Left lung (tissue), 14 donors: ENCODE measurements at places on chromosomes 6 and 20. TPM values are rescaled to one million over a fixed set of nuclear protein-coding genes. Genes with fewer than 3 reads are reported as not detected.

KHDRBS2 gene
- polyA plus RNA-seq = 12.9 TPM

SPTLC3 gene
- 10.8 TPM for polyA plus RNA-seq

GCNT2 gene
- polyA plus RNA-seq = 18.3 TPM

C6orf52 gene
- 2.9 TPM for polyA plus RNA-seq

GRCh38 chr6:148625609-148626008 lies 121.2 kb upstream of the UST start:
- no peak overlapping the region for H3K4me3 ChIP-seq
- peaks cover 12% of the 10 kb centered on the region for H3K4me1 ChIP-seq
- H3K27ac ChIP-seq = no peak overlapping the region
- H3K36me3 ChIP-seq = no peaks in the 10 kb centered on the region

DNA sequence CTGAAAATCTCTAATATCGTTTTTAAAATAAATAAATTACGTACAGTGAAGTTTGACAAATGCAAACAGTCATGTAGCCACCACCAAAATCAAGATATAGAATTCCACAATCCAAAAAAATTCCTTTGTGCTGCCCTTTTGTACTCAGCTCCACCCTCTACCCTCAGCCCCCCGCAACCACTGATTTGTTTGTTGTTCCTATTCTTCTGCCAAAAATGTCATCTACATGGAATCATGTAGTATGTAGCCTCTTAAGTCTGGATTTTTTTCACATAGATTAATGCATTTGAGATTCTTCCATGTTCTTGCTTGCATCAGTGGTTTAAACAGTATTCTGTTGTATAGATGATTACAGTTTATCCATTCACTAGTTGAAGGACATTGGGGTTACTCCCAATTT lies 8.5 kb upstream of the REPS1 start:
- H3K27me3 ChIP-seq = no peaks in the 10 kb centered on the region
- no peaks in the 10 kb centered on the region for H3K4me1 ChIP-seq
- no peak overlapping the region for H3K27ac ChIP-seq
- H3K4me3 ChIP-seq = no peak overlapping the region
- DNase-seq = no peak

- no peak overlapping the region for H3K27ac ChIP-seq
- no peaks in the 10 kb centered on the region for H3K27me3 ChIP-seq
- H3K4me3 ChIP-seq = no peak overlapping the region
Measured at GRCh38 chr20:51494241-51495110, 48.0 kb downstream of the NFATC2 start.

DNA sequence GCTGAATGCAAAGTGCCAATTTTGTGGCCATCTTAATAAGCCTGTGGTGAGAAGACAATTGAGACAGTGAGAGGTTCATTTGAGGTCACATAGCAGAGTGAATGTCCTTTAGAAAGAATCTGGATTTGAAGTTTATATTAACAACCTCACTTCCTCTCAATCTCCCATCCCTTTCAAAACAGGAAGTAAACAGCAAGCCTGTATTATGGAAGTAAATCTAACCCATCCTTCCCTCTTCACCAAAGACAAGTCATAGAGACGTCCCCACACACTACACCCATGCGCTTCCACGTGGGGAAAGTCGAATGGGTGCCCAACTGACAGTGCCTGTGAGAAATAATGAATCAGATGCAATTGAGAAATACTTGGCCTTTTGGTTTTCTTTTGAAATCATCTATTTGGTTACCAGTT lies 28.8 kb upstream of the CCND3 start:
- no peaks in the 10 kb centered on the region for H3K36me3 ChIP-seq
- peaks cover 41% of the 10 kb centered on the region for H3K4me1 ChIP-seq
- no peak for DNase-seq
- H3K27ac ChIP-seq = peak overlapping the region; percentile 20

GRCh38 chr6:158040051-158040803 lies 58.6 kb downstream of the SYNJ2 start:
- no peaks in the 10 kb centered on the region for H3K27me3 ChIP-seq
- no peak for DNase-seq
- no peak overlapping the region for H3K4me3 ChIP-seq
- no peaks in the 10 kb centered on the region for H3K36me3 ChIP-seq
- no peaks in the 10 kb centered on the region for H3K4me1 ChIP-seq

DNA sequence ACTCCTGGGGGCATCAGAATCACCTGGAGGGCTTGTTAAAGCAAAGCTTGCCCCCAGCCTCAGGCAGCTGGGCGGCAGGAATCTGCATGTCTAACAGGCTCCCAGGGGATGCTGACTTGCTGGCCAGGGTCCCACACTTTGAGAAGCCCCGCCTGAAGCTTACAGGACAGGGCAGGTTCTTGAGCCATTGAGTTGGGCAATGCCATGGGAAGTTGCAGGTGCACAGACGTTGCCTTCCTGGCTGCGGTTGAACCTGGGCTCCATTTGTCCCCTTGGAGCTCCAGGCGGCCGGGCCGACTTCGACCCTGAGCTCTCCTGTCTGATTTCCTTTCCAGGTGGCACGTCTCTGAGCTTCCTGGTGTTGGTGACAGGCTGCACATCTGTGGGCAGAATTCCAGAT lies 46.8 kb downstream of the SYNJ2 start:
- DNase-seq = no peak
- H3K4me3 ChIP-seq = no peak overlapping the region
- H3K27ac ChIP-seq = no peak overlapping the region
- H3K27me3 ChIP-seq = no peaks in the 10 kb centered on the region
- no peaks in the 10 kb centered on the region for H3K36me3 ChIP-seq
- peaks cover 76% of the 10 kb centered on the region for H3K4me1 ChIP-seq

DNA sequence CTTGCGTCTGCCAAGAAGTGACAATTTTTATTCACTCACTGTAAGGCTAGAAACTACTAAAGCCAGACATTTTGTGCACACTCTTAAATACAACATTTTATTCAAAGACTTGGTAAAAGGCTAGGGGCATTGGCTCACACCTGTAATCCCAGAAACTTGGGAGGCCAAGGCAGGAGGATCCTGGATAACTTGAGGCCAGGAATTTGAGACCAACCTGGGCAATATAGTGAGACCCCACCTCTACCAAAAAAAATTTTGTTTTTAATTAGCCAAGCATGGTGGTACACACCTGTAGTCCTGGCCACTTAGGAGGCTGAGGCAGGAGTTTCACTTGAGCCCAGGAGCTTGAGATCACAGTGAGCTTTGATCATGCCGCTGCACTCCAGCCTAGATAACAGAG lies 11.3 kb upstream of the SENP6 start:
- H3K4me3 ChIP-seq = no peak overlapping the region
- H3K36me3 ChIP-seq = no peaks in the 10 kb centered on the region
- no peaks in the 10 kb centered on the region for H3K27me3 ChIP-seq
- H3K4me1 ChIP-seq = no peaks in the 10 kb centered on the region
- DNase-seq = no peak

DNA sequence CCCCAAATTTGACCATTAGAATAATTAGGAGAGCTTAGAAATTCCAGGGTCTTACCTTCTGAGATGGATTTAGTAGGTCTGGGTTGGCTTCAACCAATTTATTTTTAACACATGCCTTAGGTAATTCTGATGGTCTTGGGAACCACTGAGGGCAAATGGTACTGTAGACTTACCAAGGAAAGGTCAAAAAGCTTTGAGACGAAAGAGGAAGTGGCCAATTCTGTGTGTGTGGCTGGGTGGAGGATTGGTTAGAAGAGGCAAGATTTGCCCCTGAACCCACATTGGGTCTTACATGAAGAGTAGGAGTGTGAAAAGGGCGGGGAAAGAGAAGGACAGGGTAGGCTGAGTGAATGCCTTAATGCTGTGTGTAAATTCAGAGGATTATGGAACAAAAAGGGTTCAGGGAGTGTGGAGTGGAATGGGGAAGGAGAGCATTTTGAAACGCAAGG lies 2.7 kb downstream of the ITCH start:
- no peak overlapping the region for H3K4me3 ChIP-seq
- H3K27ac ChIP-seq = peak overlapping the region; percentile 70
- H3K36me3 ChIP-seq = peaks cover 18% of the 10 kb centered on the region
- no peaks in the 10 kb centered on the region for H3K27me3 ChIP-seq
- no peak for DNase-seq

- no peaks in the 10 kb centered on the region for H3K27me3 ChIP-seq
- DNase-seq = no peak
- H3K36me3 ChIP-seq = no peaks in the 10 kb centered on the region
- H3K4me3 ChIP-seq = no peak overlapping the region
Measured at GRCh38 chr20:54657268-54657826, 182.0 kb downstream of the DOK5 start.

DNA sequence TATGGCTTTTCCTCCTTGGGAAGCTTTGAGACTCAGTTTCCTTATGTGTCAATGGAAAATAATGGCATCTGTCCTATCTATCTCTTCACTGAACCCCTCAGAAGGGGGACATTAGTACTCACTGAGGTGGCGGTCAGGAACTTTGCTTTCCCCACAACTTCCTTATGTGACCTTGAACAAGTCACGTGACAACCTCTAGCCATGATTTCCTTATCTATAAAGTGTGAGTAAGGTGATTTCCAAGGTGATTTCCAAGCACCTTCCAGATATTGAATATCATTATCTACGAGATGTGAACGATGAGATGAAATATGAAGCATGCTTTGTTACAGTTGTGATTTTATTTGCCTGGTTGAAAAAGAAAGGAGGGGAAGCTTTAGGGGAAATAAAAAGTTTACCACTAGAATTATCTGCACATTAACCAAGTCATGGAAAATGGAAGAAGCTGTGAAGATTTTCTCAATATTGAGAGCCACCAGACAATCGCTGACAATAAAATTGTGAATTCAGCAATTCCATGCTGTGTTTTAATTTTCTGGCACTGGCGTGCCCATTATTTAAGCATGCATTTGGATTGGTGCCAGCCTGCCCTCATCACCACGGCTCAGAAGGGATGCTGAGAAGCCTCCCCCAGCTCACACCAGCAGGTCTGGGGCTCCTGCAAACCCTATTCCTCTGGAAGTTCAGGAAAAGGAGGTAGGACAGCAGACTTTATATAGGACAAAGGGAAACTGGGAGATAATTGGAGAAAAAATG lies 255.3 kb downstream of the CD83 start:
- no peak overlapping the region for H3K4me3 ChIP-seq
- H3K4me1 ChIP-seq = no peaks in the 10 kb centered on the region
- H3K27me3 ChIP-seq = no peaks in the 10 kb centered on the region
- H3K36me3 ChIP-seq = no peaks in the 10 kb centered on the region
- DNase-seq = no peak
- no peak overlapping the region for H3K27ac ChIP-seq
